ENCODE measurements at places on chromosomes 6 and 20.

DNA sequence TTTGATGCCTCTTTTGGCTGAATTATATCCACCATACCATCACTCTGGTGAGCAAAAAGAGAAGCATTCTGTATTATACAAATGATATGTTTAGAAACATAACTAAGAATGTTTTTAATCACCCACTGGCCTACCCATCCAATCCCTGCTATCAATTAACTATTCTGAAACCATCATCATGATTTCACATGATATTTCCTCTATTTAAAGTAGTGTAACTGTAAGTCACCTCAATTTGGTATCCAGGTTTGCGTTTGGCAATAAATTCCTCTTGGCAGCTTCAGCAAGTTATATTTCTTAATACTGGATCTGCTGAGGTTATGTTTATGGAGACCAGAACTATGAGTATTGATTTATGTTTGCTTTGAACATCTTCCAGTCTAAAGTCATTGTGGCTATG lies 332.1 kb downstream of the UTRN start:
- no peak for DNase-seq

DNA sequence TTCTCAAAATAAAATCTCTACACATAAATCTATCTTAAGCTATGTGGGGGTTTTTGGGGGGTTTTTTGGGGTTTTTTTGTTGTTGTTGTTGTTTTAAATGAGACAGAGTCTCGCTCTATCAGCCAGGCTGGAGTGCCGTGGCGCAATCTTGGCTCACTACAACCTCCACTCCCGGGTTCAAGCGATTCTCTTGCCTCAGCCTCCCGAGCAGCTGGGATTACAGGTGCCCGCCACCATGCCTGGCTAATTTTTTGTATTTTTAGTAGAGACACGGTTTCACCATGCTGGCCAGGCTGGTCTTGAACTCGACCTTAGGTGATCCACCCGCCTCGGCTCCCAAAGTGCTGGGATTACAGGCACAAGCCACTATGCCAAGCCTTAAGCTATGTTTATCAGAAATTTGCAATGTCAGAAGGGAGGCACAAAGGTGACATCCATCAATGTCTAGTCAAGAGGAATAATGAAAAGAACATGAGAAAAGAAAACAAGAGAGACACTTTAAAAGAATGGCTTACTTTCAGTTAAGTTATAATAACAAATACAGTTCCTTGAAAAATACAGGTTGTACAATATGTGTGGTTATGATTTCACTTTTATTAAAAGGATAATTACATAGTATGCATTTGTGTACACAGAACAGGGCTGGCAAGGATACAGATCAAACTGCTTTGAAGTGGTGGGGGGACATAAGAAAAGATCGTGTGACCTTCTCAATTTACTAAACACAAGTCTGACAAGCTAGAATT lies 28.6 kb downstream of the SLC23A2 start:
- no peak for DNase-seq

- no peak for DNase-seq
Measured at GRCh38 chr6:149340200-149340599, 22.7 kb downstream of the TAB2 start.

- no peak for DNase-seq
Measured at GRCh38 chr6:73058736-73059135, 166.6 kb downstream of the KHDC1L start.

DNA sequence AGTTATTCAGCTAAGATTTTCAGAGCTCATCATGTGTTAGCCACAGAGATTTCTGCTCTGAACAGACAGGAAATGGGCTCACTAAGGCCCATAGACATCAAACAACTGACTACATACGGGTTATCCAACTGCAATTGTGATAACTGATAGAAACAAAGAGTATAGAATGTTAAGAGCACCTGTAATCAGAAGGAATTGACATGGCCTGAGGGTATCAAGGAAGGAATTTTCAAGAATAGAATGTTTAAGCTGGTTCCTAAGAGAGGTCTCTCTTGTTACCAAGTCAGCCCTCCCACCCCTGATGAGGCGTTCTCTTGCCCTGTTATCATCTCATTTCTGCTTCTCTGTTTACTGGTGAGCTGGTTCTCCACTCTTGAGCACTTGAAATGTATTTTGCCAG lies at the start of gene MEI4:
MEI4 (plus strand) TSS at position 301 of the 400 bp plus-strand sequence. CDS start 37,633 bp downstream, outside the sequence.
- DNase-seq: no peak

DNA sequence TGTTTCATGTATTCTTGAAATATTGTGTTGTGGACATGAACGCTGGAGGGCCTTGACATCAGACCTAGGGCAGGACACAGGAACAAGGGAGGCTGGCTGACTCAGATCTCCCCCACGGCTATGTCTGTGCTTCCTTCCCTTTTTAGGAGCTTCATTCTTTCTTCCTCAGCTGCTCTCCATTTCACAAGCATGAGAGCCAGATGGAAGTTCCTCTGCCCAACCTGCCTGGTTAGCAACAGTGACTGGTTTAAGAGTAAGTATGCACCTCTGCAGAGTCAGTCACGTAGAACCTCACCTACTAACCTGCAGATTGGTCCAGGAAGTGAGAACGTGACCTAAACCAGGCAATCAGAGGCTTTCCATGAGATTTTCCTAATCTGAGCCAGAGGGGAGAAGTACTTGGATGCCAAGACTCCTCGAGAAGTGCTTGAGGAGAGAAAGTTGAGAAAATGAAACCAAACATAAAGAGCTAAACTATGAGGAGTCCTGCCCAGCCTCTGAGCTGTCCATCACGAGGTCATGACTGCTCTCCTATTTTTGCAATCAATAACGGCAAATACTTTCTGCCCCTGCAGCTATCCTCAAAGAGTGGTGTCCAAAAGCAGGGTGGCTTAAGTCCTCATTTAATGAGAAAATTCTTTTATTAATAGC lies 465.2 kb upstream of the CITED2 start:
- no peak for DNase-seq

DNA sequence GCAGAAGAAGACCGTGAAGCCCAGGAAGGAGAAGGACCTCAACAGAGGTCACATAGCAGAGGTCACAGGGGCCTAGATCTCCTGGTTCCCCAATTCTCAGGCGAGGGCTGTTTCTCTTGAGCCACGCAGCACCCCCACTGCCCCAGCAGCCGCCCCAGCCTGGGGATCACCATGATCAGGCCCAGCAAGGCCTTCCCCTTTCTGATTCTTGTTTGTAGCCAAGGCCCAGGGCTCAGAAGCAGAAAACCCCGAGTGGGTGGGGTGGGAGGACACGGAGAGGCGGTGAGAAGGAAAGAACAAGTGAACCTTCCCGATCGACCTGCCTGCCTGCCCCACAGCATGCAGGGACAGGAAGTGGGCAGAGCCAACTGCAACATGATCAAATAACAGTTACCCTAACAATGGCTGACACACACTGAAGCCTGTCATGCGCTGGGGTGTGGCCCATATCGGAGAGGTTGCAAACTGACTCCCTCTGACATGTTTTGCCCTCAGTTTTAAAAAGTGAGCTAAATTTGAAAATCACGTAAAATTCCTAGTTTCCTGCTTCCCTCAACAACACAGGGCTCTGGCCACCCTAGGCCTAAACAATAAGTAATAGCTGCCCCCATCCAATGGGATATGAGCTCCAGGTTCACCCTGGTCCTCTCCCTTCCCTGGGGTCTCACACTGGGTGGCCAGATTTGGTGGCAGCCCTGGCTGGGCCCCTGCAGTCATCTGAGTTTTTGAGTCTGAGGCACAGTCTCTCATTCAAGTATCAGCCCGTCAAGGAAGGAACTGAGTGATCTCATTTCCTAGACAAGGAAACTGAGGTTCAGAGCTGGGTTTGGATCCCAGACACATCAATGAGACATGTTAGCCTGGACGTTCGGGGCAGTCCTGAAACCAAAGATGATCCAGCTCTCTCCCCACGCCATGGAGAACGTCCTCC lies 6.5 kb downstream of the PEDS1 start:
- peak; percentile 62 for DNase-seq

DNA sequence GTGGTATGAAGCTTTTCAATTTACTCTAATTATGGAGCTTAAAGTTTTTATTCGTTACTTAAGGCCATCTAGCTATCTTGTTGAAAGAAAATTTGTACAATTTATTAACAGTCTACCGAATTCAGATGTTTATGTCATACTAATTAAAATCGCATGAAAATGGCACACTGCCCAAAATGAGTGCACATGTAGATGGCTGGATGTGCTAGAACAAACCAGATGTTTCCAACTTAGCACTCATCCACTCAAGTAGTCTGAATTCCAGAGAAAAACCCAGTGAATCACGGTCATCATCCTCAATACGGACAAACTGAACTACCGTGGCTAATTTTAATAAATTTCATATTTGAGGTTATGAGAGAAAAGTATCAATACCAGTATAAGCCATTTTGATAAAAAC lies 70.4 kb downstream of the COL12A1 start:
- DNase-seq: no peak
